HL-60 (cell line): ENCODE measurements at places on chromosomes 13 and 19.
A peak's percentile ranks its signal among the peaks of the same experiment; 100 is the strongest.

- no peak for DNase-seq
Observed at GRCh38 chr19:29217616-29218015, 4.7 kb upstream of the UQCRFS1 start.

- DNase-seq = peak; percentile 40
Observed at GRCh38 chr13:48126944-48127830, 32.3 kb upstream of the MED4 start.

- DNase-seq = no peak
Observed at GRCh38 chr19:3423183-3423829, 56.9 kb downstream of the NFIC start.

DNA sequence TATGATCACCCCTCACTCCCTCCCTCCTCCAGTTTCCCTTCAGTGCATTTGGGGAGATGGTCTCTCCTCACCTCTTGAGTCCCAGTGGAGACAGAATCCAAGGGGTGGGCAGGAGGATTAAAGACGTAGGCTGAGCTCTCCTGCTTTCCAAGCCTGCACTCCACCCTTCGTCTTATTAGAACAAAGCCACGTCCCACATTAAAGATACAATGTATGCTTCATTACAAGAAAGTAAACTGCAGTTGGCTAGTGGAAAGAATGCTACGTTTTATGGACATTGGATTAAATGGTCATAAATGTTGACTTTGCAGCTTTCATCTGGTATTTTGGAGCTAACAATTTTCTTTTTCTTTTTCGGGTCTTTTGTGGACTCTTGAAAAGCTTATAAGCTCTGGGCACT, 1.5 kb upstream of the KLK11 start:
- no peak for DNase-seq

DNA sequence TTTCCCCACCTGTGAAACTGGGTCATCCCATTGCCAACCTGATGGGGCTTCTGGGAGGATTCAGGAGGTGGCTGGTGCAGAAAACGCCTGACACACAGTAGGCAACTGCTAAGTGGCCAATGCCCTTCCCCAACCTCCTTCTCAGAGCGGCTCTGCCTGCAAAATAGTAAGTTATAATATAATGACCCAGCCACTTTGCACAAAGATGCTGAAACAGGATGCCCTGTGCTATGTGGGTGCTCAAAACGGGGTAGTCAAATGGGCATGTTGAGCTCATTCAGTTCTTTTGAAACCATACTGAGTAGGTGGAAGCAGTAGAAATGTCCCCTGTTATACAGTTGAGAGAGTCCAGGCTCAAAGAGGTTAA, 507 bp downstream of the MARCHF2 start:
- no peak for DNase-seq

DNA sequence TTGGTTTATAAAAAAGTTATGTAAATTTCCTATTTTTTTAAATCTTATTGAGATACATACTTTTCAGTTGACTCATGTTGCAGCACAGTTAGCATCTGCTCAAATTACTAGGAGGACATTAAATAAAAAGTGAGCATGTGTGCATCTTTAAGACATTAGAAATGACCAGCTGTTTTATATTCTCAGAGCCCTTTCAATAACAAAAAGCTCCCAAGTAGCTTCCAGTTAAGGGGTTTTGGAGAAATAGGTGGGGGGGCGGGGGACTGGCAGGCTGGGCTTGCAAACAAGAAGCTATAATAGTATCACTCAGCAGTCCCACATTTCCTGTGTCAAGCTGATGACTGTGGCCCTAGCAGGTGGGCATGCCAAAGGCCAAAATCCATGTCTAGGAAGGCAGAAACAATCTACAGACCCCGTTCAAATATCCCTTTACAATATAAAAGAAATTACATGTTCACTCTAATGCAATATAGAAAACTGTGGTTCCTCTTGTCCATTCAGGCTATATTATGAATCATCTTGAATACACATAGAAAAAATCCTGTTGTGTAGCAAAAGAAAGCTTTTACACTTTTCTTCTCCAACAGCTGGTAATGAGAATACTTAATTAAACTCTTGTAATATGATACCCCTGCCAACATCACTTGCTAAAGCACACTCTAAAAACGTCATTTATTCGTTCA, 1713.2 kb upstream of the SLC10A2 start:
- DNase-seq = no peak

DNA sequence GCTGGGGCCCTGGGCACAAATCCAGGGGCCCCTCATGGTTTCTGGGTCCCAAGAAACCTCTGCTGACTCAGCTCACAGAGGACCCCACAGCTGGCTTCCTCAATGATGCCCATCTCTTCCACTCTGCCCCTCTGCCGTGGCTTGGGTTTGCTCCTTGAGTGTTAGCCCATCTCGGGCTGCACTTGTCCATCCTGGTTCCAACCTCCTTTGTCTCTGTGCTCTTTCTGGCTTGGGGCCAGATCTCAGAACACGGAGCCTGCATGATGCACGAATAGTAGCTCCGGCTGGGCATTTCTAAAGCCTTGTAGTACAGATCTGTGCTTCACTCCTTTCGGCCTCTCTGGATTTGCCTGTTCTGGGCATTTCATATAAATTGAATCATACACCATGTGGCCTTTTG, 53.8 kb downstream of the F2RL3 start:
- no peak for DNase-seq
